ENCODE measurements at places on chromosomes 4 and X. TPM values are rescaled to one million over a fixed set of nuclear protein-coding genes. Genes with fewer than 3 reads are reported as not detected.

Gene SAGE1
- total RNA-seq, result not detected

Gene ADGRG4
- 0.16 TPM for total RNA-seq

Gene POU3F4
- total RNA-seq, result not detected

Gene NOX1
- not detected for total RNA-seq

Gene TKTL2
- total RNA-seq, result not detected

Measured in osteocyte (in vitro differentiated cells).